B cell (primary cell): ENCODE measurements at places on chromosomes 16 and 17. TPM values are rescaled to one million over a fixed set of nuclear protein-coding genes. Genes with fewer than 3 reads are reported as not detected.

IGSF6 gene
- total RNA-seq = 0.63 and 1.3 TPM in 2 replicates

SNX20 gene
- 43.0 and 47.7 TPM in 2 replicates for total RNA-seq

HOXB8 gene
- total RNA-seq = not detected in 2 replicates

NCOR1 gene
- 217 and 229 TPM in 2 replicates for total RNA-seq

EPX gene
- total RNA-seq = not detected in 2 replicates

GRCh38 chr16:88309908-88310265 lies 72.9 kb upstream of the ZNF469 start:
- H3K27me3 ChIP-seq = no peaks in the 10 kb centered on the region
- no peaks in the 10 kb centered on the region for H3K4me1 ChIP-seq
- no peak for DNase-seq

DNA sequence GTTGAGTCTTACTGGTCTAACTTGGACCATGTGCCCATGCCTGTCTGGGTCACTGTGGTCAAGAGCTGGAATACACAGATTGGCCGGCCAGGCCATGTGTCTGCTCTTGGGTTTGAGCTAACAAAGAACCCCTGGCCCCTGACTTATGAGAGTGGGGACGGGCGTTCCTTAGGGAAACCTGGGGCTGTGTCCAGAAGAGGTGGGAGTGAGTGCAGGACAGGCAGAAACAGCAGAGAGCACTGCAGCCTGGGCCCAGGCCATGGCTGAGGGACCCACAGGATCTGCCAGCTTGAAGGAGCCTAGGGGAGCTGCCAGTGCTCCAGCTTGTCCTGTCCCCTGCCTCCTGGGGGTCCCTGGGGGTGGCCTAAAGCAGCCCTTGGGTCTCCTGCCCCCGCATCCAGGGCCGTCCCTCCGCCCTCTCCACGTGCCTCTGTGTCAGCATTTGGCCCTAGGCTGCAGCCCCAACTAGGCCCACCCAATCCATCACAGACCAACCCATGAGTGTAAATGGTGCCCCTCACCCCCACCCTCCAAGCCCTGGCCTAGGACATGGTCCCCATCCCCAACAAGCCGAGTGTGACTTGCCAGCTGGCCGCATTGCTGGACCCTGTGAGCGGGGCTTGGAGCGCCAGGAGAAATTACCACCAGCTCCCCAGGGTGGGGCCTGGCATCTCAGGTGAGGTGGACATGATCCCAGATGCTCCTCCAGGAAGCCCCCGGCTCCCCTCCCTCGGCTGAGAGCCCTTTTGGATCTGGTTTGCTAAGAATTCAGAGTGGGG lies 12.5 kb upstream of the DRC7 start:
- peaks cover 4% of the 10 kb centered on the region for H3K4me1 ChIP-seq
- no peak for DNase-seq
- no peak overlapping the region for H3K27ac ChIP-seq
- H3K36me3 ChIP-seq = no peaks in the 10 kb centered on the region
- no peaks in the 10 kb centered on the region for H3K27me3 ChIP-seq

GRCh38 chr16:3058139-3059030 lies 7.1 kb upstream of the IL32 start:
- DNase-seq = peak; percentile 67
- no peaks in the 10 kb centered on the region for H3K27me3 ChIP-seq
- H3K4me3 ChIP-seq = peak overlapping the region; percentile 78

- H3K4me3 ChIP-seq = no peak overlapping the region
- H3K36me3 ChIP-seq = no peaks in the 10 kb centered on the region
- H3K27me3 ChIP-seq = no peaks in the 10 kb centered on the region
- no peak overlapping the region for H3K27ac ChIP-seq
- no peak for DNase-seq
Observed at GRCh38 chr17:39726617-39727016, 3.7 kb downstream of the MIEN1 start.

- no peaks in the 10 kb centered on the region for H3K4me1 ChIP-seq
- peaks cover 70% of the 10 kb centered on the region for H3K36me3 ChIP-seq
- H3K27me3 ChIP-seq = no peaks in the 10 kb centered on the region
- DNase-seq = peak; percentile 75
- no peak overlapping the region for H3K27ac ChIP-seq
- no peak overlapping the region for H3K4me3 ChIP-seq
Observed at GRCh38 chr16:71746442-71747046, 22.0 kb upstream of the PHLPP2 start.

DNA sequence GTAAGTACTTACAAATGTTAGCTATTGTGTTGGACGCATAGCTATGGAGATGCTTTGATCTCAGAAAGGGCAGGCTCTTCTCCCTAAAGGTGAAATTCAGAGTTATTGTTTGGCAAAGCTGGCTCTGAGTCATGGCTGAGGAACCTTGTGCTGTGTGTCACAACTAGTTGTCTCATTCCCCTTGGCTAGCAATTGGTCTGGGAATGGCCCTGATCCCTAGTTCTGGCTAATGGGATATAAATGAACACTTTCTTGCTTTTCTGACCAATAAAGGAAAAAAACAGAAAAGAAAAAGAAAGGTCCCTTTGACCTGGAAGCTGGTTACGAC lies 210.6 kb downstream of the MAP2K4 start:
- no peak overlapping the region for H3K27ac ChIP-seq
- no peaks in the 10 kb centered on the region for H3K27me3 ChIP-seq
- H3K4me1 ChIP-seq = no peaks in the 10 kb centered on the region
- DNase-seq = no peak

DNA sequence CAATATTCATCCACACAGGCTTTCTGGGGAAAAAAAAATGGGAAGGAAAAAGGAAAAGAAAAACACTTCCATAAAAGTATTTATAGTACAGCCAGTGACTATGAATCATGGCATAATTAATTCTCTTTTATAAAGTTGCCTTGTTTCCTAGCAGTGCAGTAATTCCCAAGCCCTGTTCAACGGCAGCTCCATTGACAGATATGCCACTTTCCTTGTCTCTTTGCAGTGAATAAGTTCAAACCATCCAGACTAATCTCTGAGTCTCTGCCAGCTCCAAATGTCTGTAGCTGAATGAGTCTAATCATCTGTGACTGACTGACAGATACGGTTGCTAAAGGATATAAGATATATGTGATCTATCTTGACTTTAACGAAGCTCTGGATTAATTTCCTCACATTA lies 52.9 kb upstream of the KCNJ16 start:
- no peaks in the 10 kb centered on the region for H3K36me3 ChIP-seq
- DNase-seq = no peak
- H3K27me3 ChIP-seq = no peaks in the 10 kb centered on the region
- no peaks in the 10 kb centered on the region for H3K4me1 ChIP-seq

- no peak overlapping the region for H3K4me3 ChIP-seq
- no peak for DNase-seq
- no peak overlapping the region for H3K27ac ChIP-seq
- H3K27me3 ChIP-seq = no peaks in the 10 kb centered on the region
- no peaks in the 10 kb centered on the region for H3K4me1 ChIP-seq
Observed at GRCh38 chr17:28796062-28796461, 46.5 kb downstream of the FAM222B start.

DNA sequence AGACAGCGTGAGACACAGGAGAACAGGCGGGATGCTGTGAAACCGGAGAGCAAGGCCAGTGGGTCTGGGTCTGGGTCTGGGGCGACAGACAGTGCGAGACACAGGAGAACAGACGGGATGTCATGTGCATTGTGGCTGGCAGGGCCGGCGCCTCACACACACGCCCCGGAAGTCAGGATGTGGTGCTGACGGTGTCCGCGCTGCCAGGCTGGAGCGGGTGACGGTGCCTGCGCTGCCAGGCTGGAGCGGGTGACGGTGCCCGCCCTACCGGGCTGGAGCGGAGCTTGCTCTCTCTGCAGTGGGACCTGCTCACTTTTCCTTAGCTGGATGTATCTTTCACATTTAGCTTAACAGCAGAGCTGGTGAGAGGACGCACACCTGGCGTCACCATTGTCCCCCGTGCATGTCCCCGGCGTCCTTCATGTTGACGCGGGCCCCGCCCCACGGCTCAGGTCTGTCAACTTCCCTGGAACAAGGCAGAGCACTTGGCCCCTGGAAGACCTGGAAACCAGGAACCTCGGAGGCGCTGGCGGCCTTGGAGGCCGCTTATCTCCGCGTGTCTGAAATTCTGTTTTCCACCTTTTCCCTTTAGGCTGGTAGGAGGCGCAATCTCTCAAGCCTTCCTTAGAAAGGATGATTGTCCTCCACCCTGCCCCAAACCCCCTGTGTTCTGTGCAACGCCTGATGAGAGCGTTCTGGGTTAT lies 43.0 kb upstream of the ZNF750 start:
- H3K27ac ChIP-seq = no peak overlapping the region
- DNase-seq = peak; percentile 71
- H3K4me3 ChIP-seq = no peak overlapping the region
- no peaks in the 10 kb centered on the region for H3K36me3 ChIP-seq
- H3K4me1 ChIP-seq = peaks cover 54% of the 10 kb centered on the region
- no peaks in the 10 kb centered on the region for H3K27me3 ChIP-seq

- H3K4me1 ChIP-seq = peaks cover 19% of the 10 kb centered on the region
- DNase-seq = no peak
- no peak overlapping the region for H3K27ac ChIP-seq
- H3K27me3 ChIP-seq = no peaks in the 10 kb centered on the region
Observed at GRCh38 chr17:32873114-32873513, 3.8 kb downstream of the MYO1D start.
